ENCODE measurements at places on chromosomes 12 and 14.

- DNase-seq: no peak
Observed at GRCh38 chr14:22555384-22556011, 33.5 kb downstream of the DAD1 start.

DNA sequence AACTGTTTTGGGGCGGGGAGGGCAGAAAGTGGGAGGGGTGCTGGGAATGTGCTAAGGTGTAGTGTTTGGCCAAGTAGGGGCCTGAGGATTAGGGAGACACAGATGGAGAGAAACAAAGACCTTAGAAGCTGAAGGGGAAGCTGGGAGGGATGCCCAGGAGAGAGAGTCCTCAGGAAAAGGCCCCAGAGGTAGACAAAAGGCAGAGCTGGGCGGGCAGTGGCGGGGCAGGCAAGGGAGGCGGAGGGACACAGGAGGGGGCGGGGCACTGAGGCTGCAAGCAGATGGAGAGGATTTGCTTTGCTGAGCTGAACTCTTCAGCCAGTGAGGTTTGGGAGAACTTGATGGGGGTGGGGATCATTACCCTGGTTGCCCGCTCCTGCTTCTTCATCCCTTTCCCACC is 2.8 kb downstream of the PTMS start:
- DNase-seq: no peak

DNA sequence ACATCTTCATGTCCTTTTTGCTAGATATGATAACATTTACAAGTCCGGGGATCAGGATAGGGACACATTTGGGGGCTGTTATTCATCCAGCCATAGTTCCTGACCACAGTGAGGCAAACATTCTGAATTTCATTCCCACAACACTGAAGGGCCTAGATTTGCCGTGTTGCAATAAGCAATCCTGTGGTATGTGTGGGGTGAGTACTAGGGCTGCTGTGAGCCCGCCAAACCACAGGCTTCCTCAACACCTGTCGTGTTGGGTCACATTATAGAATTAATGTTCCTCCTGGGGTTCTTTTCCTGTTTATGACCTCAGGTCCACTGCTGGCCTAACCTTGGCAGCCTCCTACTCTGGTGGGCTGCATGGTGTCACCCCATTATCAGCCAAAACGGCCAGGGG is 119.2 kb downstream of the TBC1D30 start:
- DNase-seq: no peak

- no peak for DNase-seq
Observed at GRCh38 chr14:102209224-102209966, 69.7 kb downstream of the WDR20 start.

DNA sequence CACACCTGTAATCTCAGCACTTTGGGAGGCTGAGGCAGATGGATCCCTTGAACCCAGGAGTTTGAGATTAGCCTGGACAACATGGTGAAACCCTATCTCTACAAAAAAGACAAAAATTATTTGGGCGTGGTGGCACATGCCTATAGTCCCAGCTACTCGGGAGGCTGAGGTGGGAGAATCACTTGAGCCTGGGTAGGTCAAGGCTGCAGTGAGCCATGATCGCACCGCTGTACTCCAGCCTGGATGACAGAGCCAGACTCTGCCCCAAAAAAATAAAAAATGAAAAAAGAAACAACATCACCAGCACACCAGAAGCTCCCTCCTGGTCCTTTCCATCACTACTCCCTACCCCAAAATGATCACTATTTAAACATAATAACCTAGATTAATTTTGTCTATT is 2.6 kb downstream of the VEZT start:
- no peak for DNase-seq
